LoVo (cell line): ENCODE measurements at places on chromosomes 4 and X.

DNA sequence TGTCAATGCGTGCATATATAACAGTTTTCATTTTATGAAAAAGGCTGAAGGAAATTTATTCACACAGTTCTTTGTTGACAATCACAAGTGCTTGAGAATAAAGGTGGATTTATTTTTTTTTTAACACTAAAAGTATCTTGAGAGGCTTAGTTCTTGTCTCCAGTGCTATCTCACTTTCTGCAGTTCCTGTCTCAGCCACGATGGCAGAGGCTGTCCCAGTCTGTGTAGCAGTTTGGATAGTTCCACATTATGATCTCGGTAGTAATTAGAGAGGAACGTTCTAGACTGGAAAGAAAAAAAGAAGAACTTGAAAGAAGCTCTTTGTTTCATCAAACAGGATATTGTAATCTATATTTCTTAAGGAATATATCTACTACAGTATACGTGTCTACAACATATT, 229.0 kb downstream of the UGT8 start:
- DNase-seq: no peak

DNA sequence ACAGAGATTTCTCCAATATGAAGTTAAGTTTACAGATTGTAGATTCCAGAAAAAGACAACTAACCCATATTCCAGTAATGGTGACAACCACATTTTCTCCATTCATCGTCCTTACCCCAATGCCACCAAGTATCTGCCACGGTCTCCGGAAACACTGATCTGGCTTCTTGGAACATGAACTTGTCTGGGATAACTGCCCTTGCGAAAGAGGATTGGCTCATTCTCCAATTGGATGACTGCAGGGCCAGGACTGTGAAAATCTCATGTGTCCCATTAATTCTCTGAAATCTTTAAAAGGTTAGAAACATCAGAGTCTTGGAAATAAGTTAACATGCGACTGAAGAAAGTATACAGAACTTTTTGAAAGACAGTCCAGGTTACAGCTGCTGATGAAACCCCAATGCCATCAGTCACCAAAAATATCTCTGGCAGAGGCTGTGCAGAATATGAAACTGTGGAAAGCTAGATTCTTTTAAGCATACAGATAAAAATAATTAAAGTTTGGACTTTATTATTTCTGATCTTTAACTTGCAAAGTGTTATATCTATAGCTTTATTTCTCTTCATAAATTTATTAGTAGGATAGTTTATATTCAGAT, 496.9 kb downstream of the PPARGC1A start:
- no peak for DNase-seq

- no peak for DNase-seq
Observed at GRCh38 chrX:149541521-149542047, 772 bp downstream of the EOLA1 start.

DNA sequence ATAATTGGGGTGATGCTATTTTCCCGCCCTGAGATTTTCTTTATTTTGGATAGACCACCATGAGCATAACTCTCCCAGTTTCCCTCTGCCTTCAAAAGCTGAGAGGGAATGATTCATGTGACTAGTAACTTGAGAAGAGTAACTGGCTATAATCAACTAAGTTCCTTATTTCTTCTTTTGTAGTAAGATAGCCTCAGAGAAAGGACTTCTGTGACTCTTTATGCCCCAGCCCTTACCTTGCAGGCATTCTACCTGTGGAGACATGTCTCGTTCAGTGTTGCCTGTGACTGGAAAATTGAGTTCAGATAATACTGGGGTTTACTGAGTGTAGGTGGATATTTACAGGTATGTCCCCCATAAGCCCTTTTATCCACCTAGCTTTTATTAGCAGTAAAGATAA, 715.4 kb upstream of the HS3ST1 start:
- no peak for DNase-seq

DNA sequence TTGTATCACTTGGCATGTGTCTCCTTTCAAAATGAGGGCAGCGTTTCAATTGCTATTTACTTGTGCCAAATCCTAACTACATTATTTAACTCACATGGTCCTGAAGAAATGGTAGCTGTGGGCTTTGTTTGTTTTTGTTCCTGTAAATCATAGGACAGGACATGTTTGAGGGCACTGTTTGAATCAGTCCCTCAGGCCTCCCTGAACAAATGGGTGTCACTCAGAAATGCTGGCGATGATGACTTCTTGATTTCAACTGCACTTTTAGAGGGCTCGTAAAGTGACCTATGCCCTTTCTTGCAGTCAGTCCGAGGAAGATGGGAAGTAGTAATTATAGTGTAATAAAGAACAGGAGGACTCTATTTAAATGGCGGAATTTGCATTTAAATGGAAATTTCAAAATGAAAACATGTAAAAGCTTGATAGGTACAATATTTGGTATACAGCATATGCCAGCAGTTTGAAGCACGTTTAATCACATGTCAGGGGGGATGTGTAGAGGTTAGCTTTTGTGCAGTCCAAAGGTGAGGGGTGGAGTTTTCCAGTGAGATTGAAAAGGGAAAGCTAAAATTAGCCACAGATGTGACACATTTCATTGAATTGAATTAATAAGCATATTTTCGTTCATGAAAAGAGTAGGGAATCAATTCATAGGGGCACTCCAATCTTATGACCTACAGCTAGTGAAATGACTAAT, 1958.7 kb upstream of the IGFBP7 start:
- DNase-seq: no peak

DNA sequence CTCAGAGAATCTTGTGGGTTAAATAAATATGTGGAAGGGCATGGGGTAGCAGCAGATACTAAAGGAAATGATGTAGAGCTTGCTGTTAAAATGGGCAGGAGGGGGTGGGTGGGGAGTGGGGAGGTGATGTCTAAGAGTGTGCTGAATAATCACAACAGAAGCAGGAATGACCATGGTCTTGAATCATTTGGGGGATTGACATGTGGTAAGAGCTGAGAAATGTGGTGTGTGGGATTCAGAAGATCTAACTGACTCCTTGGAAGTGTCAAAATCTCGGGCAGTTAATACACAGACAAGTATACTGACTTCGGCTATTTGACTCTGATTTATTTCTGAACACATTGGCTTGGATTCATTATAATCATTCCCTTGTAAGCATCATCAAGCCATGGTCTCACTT, 6.8 kb downstream of the VGLL1 start:
- DNase-seq: no peak

DNA sequence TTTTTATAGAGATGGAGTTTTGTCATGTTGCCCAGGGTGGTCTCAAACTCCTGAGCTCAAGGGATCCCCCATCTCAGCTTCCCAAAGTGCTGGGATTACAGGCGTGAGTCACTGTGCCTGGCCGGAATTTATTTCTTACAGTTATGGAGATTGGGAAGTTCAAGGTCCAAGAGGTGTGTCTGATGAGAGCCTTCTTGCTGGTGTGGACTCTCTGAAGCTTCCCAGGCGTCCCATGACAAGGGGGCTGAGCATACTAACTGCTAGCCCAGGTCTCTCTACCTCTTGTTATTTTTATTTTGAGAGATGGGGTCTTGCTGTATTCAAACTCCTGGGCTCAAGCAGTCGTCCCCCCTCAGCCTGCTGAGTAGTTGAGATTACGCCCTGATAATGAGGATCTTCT, 2.9 kb upstream of the NSD2 start:
- peak; percentile 79 for DNase-seq
